Hippocampal formation (tissue), 2 donors: ENCODE measurements at places on chromosomes 7 and 10.

GRCh38 chr7:158815800-158816128, 13.5 kb downstream of the ESYT2 start:
- no peak for DNase-seq

DNA sequence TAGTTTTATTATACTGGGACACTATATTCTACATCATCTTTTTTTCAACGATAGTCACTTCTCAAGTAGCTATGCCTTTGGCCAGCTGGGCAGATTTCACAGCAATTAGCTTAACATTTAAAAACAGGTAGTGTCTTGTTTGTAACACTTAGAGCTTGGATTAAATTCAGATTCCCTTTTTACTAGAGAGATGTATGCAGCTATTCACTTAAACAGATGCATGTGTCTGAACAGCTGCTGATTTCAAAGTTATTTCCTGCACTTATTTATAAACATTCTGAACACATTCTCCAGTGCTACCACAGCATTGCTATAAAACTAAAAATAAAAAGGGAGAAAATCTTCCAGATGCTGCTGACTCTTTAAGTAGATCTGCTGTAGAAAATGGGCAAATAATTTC, 637.2 kb downstream of the POM121L12 start:
- no peak for DNase-seq

GRCh38 chr7:157854066-157854891, 517.5 kb downstream of the DNAJB6 start:
- DNase-seq: no peak

DNA sequence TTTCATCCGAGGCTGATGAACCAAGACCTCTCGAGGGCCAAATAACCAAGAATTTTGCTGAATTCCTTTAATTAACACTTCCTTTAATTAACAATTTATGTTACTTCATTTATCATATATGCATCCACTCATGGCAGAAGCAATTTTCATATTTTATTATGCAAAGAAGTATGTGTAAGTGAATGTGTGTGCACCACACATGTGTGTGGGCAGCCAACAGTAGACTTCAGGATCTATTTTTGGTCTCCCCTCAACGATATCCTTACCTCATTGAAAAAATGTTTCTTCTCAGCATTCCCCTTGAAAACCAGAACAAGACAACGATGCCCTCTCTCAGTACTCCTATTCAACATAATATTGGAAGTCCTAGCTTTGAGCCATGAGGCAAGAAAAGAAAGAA, 96.8 kb downstream of the ICA1 start:
- DNase-seq: no peak

DNA sequence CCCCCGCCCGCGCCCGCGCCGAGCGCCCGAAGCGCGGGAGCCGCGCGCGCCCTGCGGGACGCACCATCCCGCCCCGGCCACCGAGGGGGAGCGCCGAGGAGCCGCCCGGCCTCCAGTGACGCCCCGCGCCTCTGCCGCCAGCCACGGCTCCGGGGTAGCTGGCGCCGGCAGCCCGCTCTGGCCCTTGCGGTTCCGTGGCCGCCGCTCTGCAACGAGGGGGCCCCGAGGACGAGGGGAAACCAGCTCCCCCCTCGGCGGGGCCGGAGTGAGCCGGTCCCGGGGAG, at the start of gene PAXIP1:
TSS of gene PAXIP1 (minus strand) at position 33 of the 284 bp plus-strand sequence. CDS start 195 bp downstream, outside the sequence.
- DNase-seq: no peak

GRCh38 chr10:71780156-71780555, 6.8 kb upstream of the VSIR start:
- no peak for DNase-seq

DNA sequence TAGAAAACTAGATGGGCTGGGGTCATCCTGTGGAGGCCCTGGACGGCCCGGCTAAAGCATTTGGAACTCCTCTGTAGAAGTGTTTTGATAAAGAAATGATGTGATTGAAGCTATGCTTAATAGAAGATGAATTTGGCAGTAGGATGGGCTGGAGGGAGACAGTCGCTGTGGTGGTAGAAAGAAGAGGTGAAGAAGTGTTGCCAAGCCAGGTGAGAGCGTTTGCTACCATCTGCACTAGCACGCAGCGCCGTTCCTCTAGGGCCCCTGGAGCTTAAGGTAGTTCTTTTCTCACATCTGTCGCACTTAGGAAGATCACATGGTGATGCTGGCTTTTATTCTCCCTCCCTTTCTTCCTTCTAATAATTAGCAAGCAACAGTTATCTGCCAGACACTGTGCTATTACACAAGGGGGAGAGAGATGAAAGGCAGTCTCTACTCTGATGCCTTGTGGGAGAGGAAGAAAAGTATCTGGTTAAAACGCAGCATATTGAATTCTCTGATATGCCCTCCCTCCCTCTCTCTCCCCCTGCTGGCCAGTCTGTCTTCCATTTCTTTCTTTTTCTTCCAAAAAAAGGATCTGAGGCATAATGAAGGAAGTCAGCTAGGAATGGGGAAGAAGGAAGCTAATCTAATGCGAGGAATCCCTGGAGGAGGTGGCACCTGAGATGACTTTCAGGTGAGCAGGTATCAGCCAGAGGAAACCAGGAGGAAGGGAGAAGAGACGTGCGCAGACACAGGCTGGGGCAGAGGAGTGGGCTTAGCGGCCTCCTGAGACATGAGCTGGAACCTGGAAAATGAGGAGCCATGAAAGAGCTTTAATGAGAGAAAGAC, 162.3 kb upstream of the KLF14 start:
- no peak for DNase-seq

DNA sequence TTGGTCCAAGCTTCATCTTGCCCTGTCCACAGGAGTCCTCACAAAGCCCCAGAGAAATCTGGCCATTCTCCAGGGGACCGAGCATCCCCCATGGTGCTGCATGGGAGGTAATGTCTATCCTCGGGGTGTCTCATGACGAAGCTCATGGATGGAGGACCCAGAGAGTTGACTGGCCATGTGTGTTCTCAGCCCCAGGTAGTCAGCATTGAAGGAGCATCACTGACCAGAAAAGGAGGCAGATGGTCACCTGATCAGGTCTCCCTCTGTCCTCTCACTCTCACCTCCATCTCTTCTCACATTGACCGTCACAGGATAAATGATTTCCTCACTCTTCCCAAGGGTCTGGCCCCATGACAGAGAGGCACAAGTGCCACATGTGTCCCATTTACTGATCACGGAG, 33.4 kb upstream of the GDF10 start:
- DNase-seq: no peak

DNA sequence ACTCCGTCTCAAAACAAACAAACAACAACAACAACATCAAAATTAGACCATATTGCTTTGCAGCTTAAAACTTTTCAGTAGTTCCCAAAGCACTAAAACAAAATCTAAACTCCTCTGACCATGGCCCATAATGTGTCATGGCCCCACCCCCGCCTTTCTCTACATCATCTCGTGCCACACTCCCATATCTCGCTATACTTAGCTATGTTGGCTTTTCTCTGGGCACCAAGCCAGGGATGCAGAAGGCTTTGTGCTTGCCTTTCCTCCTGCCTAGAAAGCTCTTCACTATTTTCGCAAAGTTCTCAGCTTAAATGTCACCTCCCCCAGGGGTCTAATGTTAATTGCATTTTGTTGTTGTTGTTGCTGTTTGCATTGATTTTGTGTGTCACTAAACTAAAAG, 15.1 kb upstream of the SLC16A12 start:
- no peak for DNase-seq

- no peak for DNase-seq
These were observed 83.0 kb upstream of the SEC61G start for GRCh38 chr7:54841772-54842697.

DNA sequence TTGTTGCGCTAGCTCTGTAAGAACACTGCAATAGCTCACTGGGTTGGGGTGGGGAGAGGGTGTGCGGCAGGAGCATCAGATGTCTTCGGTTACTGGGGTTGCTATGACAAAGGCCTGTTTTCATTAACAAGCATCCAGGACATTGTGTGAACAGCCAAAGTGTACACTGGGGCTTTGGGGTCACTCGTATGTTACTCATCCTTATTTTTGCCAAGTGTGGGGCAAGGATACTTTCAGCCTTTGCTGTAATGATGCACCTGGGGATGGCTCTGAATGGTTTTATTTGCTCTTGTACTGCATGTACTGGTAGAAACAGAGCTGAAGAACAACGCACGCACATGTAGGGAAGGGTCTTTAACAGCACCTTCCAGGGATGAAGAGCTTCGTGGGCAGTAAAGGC, 73.0 kb upstream of the AFAP1L2 start:
- no peak for DNase-seq

GRCh38 chr10:22317771-22318565, 1.8 kb downstream of the COMMD3 start:
- DNase-seq: no peak

DNA sequence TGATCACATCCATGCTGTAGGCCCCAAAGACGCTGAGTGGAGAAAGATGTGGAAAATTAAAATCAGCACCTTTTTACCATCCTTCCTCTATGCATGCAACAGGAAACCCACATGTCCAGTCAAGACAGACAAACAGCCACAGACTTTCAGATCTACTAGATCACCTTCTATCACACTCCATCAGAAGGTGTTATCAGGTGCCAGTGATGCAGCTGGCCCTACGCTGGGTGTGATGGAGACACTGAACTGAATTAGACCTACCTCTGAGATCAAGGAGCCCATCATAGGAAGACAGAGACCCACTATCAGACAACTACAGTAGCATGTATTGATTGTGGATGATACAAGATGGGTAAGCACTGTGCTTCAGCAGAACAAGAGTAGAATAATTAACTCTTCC, 15.5 kb downstream of the CYP3A4 start:
- no peak for DNase-seq

GRCh38 chr7:111025006-111025405, 65.9 kb upstream of the LRRN3 start:
- no peak for DNase-seq

GRCh38 chr7:50953303-50953702, 170.6 kb upstream of the GRB10 start:
- DNase-seq: no peak

DNA sequence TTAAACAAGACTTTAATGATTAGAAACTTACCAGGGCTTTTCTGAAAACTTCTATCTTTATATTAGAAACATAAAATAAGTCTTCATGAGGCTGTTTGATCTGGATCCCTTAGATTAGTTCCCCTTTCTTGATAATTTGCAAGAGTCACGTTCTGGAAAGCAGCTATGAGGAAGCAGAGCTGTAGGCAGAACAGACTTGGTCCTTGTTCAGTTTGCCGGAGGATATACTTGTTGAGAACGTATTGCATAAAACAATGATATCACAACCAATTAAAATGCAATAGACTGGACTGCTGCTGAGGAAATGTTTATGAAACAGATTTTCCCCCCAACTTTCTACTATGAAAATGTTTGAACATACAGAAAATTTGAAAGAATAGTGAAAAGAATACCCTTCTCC, 2.8 kb downstream of the SAMD9L start:
- no peak for DNase-seq

DNA sequence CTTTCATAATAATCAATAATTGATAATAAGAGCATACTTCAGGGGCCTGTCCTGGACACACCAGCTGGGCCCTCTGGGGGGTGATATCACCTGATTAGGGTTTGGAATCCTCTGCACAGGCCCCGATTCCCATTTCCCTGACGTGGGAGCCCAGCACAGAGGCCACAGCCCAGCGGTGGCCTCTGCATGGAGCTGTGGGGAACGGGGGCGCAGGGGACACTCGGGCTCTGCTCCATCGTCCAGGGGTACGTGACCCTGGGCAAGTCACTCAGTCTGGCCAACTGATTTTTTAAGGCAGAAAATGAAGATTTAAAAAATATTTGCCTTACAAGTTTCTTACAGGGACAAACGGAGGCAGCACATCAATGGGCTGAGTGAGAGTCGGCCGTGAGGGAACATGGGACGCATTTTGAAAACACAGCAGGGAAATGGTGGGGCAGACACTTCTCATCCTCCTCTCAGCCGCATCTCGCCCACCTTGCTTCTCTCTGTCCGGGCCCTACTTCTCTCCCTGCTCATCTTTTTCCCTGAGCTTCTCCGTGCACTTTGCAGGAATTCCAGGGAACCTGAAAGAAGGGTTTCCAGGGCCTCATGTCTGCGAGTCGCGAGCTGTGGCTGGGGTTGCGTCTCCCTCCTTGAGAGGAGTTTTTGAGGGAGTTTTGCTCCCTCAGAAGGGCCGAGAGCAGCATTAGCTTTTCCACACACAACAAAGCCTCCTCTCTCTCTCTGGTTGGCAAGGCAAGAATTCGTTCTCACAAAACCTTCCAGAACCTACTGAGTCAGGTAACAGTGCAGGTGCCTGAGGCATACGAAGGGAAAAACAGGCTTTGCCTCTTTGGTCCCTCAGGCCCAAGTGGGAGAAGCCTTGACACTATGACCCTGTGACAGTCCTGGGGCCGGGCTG, 312.0 kb downstream of the WDR37 start:
- DNase-seq: no peak

DNA sequence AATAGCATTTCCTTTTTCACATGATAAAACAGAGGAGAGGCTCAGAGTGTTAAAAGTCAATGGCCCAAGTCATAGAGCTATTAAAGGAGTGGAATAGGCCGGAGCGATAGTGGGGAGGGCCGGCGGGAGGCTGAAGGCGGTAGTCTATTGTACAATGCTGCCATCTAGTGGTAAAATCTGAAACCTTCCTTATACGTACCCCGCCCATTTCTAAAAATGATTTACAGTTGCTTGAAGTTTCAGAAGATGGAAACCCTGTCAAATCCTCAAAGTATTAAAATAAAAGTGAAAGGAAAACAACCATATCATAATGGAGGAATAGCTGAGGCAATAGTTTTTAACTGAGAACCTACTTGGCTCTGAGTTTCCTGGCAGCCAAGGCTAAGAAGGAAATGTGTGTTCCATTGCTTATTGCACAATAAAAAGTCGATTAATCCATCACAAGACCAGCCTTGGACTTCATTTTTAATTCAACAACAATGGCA, 209.1 kb downstream of the CCSER2 start:
- DNase-seq: peak; percentile 20

DNA sequence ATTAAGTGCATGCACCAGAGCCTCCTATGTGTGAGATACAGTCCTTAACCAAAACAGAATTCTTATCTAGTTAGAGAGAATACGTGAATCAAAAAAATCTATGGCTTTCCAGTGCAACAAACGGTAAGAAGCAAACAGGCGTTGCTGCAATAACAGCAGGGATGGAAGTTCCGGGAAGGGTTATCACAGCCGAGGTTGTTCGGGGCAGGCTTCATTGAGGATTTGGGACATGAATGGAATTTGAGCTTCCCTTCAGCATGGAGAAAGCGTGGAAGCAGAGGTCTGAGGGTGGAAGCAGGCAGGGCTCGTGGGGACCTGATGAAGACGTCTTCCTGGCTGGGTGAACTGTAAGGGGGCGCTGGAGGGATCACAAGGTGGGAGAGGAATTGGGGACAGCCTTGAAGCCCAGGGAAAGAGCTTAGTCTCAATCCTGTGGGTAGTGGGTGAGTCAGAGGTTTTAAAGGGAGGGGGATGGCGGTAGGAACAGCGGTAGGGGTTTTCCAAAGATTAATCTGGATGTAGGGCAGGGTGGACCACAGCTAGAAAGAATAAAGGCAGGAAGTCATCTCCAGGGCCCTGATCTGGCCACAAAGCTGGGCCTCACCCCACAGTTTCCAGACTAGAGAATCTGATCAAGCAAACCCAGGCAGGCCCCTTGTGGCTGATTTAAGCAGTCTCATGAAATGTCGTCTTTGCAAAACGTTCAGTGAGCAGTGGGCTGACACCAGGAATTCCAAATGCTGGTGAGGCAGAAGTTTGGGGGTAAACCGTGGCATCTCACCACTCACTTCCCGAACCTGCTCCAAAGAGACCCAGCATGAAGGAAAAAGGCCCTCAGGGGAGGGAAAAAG, 65.1 kb downstream of the CALML3 start:
- DNase-seq: no peak
